ENCODE measurements at places on chromosomes 11 and 22. TPM values are rescaled to one million over a fixed set of nuclear protein-coding genes. Genes with fewer than 3 reads are reported as not detected.
A peak's percentile ranks its signal among the peaks of the same experiment; 100 is the strongest.

GRCh38 chr22:23767303-23767672 is 484 bp downstream of the CHCHD10 start:
- H3K27ac ChIP-seq: peak overlapping the region; percentile 75
- no peaks in the 10 kb centered on the region for H3K36me3 ChIP-seq
- H3K4me3 ChIP-seq: peak overlapping the region; percentile 69
- DNase-seq: no peak
- no peaks in the 10 kb centered on the region for H3K27me3 ChIP-seq

- H3K4me1 ChIP-seq: peaks cover 29% of the 10 kb centered on the region
- peak; percentile 56 for DNase-seq
Observed at GRCh38 chr22:19598054-19598855, 74.0 kb upstream of the CLDN5 start.

- H3K36me3 ChIP-seq: no peaks in the 10 kb centered on the region
- H3K4me3 ChIP-seq: no peak overlapping the region
- no peak for DNase-seq
- H3K27ac ChIP-seq: no peak overlapping the region
Observed at GRCh38 chr11:119772641-119773415, 43.8 kb upstream of the NECTIN1 start.

- H3K27ac ChIP-seq: no peak overlapping the region
- DNase-seq: no peak
- no peaks in the 10 kb centered on the region for H3K36me3 ChIP-seq
- no peaks in the 10 kb centered on the region for H3K4me1 ChIP-seq
Observed at GRCh38 chr22:50599816-50600455, 657 bp upstream of the MAPK8IP2 start.

The ST14 gene
- total RNA-seq: 61.1 TPM

- no peaks in the 10 kb centered on the region for H3K27me3 ChIP-seq
- peak overlapping the region; percentile 59 for H3K27ac ChIP-seq
- no peak for DNase-seq
- H3K4me1 ChIP-seq: peaks cover 30% of the 10 kb centered on the region
Observed at GRCh38 chr11:63491636-63492372, 837 bp upstream of the PLAAT5 start.

- no peaks in the 10 kb centered on the region for H3K27me3 ChIP-seq
- peaks cover 8% of the 10 kb centered on the region for H3K4me1 ChIP-seq
- H3K27ac ChIP-seq: no peak overlapping the region
- H3K36me3 ChIP-seq: no peaks in the 10 kb centered on the region
- H3K4me3 ChIP-seq: no peak overlapping the region
- no peak for DNase-seq
Observed at GRCh38 chr11:96113193-96113681, 189.3 kb upstream of the MTMR2 start.

DNA sequence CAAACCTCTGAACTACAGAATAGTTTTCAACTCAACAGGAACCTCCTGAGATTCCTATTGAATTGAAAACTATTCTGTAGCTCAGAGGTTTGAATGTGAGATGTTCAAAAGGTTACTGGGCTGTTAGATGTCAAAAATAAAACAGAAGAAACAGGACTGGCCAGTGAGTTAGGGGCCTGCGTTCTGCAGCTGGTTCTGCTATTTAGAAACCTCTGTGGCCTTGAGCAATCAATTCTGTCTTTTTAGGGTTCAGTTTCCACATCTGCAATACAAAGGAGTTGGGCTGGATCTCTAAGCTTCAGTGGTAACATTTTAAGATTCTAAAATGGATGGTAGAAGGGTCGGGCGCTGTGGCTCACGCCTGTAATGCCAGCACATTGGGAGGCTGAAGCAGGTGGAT is 55.8 kb downstream of the CLMP start:
- H3K4me1 ChIP-seq: no peaks in the 10 kb centered on the region
- DNase-seq: no peak
- no peaks in the 10 kb centered on the region for H3K27me3 ChIP-seq
- no peak overlapping the region for H3K27ac ChIP-seq
- no peak overlapping the region for H3K4me3 ChIP-seq

DNA sequence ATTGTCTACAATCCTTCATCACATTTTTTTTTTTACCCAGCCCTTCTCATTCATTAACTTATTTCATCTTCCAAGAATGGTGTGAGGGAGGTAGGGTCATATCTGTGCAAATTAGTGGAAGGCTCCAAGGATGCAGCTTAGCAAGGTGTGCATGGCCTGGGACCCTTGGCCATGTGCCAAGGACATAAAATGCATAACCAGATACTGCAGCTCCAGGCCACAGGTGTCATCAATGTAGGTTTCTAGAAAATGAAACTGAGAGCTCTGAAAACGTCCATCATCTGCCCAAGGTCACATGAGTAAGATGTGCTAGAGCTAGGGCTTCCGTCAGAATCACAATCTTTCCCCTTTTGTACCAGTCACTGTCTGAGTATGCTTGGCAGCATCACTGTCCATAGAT is 29.8 kb downstream of the ANKK1 start:
- no peaks in the 10 kb centered on the region for H3K27me3 ChIP-seq
- DNase-seq: no peak
- no peak overlapping the region for H3K4me3 ChIP-seq
- H3K27ac ChIP-seq: no peak overlapping the region

GRCh38 chr11:12806113-12806512 is 131.9 kb downstream of the TEAD1 start:
- no peaks in the 10 kb centered on the region for H3K36me3 ChIP-seq
- no peak overlapping the region for H3K4me3 ChIP-seq
- no peaks in the 10 kb centered on the region for H3K27me3 ChIP-seq
- peak overlapping the region; percentile 51 for H3K27ac ChIP-seq
- no peak for DNase-seq
- peaks cover 39% of the 10 kb centered on the region for H3K4me1 ChIP-seq

The SMC1B gene
- not detected for total RNA-seq

DNA sequence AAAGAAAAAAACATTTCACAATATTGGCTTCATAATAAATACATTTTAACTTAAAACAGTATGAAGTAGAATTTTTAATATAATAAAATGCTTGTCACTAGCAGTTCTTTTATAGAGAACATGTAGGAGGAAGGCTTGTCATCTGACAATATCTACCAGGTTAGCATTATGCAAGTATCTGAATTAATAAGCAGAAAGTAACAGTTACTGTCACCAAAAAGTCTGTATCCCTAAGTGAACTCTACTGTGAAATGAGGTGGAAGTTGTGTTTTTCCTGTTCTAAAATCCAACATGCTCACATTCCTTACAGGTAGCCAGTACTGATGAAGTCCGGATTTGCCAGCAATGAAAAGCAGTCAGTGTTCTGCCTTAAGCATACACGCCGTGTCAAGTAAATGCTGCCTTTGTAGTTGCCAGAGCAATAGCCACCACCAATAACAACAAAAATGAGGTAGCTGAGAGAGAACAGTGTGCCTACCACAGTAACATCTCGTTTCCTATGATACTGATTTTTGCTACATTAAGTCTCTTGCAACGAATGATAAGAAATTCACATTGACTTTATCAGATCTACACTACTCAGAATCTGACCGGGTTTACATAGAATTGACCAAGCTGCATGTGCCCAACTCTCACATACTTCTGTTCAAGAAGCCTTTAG is 95.5 kb downstream of the SIK3 start:
- no peaks in the 10 kb centered on the region for H3K27me3 ChIP-seq
- no peak for DNase-seq
- peaks cover 39% of the 10 kb centered on the region for H3K4me1 ChIP-seq
- H3K36me3 ChIP-seq: no peaks in the 10 kb centered on the region

GRCh38 chr11:14451825-14452224 is 47.8 kb downstream of the COPB1 start:
- H3K36me3 ChIP-seq: peaks cover 33% of the 10 kb centered on the region

The TRIM6 gene
- total RNA-seq: 3.7 TPM

GRCh38 chr11:70358753-70359152 is 39.6 kb upstream of the CTTN start:
- H3K4me3 ChIP-seq: no peak overlapping the region
- H3K36me3 ChIP-seq: peaks cover 99% of the 10 kb centered on the region
- peaks cover 8% of the 10 kb centered on the region for H3K4me1 ChIP-seq
- peak; percentile 58 for DNase-seq
- no peak overlapping the region for H3K27ac ChIP-seq

DNA sequence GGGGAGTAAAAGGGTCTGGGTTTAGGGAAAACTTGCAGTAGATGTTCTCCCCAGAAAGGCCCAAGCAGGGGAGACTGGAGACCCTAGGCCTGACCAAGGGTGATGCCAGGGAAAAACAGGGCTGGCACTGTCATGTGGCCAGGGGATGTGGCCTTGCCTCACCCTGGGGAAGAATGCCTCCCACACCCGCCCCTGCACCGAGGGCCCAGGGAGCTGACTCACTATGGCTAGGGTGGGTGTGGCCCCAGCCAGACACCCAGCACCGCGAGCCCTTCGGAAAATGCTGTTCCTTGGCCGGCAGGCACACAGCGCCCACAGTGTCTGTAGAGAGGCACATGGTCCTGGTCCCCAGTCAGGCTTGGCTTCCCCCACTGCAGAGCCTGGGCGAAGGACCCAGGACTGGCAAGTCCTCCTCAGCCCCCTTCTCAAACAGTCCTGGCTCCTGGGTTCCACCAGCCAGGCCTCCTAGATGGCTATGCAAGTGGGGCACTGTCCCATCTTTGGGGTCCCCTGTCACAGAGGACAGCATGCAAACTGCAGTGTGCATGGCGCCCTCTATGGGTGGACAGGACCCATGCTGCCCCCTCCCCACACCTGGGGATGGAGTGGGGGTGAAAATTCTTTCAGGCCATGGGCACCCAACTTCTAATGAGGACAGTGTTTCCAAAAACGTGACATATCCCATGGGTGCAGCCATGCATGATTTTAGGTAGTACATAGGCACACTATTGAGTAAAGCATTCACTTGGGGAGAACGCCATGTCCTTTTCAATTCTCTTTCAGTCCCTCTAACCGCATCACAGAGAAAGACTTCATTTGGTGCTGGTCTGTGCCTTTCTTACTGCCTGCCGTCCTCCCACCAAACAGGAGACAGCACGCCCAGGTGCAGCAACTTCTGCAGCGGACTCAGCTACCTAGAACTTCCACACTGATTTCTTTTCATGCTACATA is 15.2 kb downstream of the TMPRSS5 start:
- DNase-seq: peak; percentile 68
- H3K27ac ChIP-seq: no peak overlapping the region
- H3K27me3 ChIP-seq: no peaks in the 10 kb centered on the region
- H3K36me3 ChIP-seq: no peaks in the 10 kb centered on the region
- H3K4me3 ChIP-seq: no peak overlapping the region

DNA sequence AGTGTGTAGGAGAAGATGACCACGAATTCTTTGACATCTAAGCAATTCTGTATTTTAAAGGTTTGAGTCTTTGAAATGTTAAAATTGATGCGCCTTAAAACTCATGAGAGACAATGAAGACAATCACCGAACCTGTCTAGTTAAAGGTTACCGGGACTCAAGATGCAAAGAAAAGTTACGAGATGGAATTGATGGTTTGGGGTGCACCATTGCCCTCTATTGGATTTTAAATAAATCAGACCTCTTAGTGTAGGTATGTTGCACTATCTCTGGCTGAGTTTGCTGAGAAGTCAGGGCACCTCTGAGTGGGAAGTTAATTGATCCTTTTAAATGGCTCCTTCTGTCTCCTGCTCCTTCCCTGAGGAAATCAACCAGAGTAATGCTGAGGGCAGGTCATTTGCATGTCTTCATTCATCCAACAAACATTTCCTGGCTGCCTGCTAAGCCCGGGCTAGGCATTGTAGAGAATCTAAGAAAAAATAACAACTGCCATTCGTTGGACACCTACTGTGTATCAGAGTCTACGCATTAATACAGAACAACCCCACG is 19.4 kb upstream of the TMA7B start:
- no peak overlapping the region for H3K4me3 ChIP-seq
- H3K36me3 ChIP-seq: no peaks in the 10 kb centered on the region
- H3K27ac ChIP-seq: no peak overlapping the region
- H3K27me3 ChIP-seq: peaks cover 50% of the 10 kb centered on the region
- H3K4me1 ChIP-seq: no peaks in the 10 kb centered on the region

- H3K27me3 ChIP-seq: peaks cover 55% of the 10 kb centered on the region
- peaks cover 8% of the 10 kb centered on the region for H3K4me1 ChIP-seq
- no peak overlapping the region for H3K4me3 ChIP-seq
- DNase-seq: peak; percentile 77
- no peaks in the 10 kb centered on the region for H3K36me3 ChIP-seq
Observed at GRCh38 chr11:2151500-2152257, 9.3 kb downstream of the INS start.

The SIK2 gene
- 26.3 TPM for total RNA-seq

DNA sequence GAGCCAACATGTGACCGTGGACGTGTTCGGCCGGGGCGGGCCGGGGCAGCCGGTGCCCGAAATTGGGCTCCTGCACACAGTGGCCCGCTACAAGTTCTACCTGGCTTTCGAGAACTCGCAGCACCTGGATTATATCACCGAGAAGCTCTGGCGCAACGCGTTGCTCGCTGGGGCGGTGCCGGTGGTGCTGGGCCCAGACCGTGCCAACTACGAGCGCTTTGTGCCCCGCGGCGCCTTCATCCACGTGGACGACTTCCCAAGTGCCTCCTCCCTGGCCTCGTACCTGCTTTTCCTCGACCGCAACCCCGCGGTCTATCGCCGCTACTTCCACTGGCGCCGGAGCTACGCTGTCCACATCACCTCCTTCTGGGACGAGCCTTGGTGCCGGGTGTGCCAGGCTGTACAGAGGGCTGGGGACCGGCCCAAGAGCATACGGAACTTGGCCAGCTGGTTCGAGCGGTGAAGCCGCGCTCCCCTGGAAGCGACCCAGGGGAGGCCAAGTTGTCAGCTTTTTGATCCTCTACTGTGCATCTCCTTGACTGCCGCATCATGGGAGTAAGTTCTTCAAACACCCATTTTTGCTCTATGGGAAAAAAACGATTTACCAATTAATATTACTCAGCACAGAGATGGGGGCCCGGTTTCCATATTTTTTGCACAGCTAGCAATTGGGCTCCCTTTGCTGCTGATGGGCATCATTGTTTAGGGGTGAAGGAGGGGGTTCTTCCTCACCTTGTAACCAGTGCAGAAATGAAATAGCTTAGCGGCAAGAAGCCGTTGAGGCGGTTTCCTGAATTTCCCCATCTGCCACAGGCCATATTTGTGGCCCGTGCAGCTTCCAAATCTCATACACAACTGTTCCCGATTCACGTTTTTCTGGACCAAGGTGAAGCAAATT is 1.8 kb downstream of the FUT4 start:
- peaks cover 39% of the 10 kb centered on the region for H3K4me1 ChIP-seq
- peak overlapping the region; percentile 100 for H3K27ac ChIP-seq
- no peaks in the 10 kb centered on the region for H3K36me3 ChIP-seq
- DNase-seq: peak; percentile 63
- no peaks in the 10 kb centered on the region for H3K27me3 ChIP-seq

DNA sequence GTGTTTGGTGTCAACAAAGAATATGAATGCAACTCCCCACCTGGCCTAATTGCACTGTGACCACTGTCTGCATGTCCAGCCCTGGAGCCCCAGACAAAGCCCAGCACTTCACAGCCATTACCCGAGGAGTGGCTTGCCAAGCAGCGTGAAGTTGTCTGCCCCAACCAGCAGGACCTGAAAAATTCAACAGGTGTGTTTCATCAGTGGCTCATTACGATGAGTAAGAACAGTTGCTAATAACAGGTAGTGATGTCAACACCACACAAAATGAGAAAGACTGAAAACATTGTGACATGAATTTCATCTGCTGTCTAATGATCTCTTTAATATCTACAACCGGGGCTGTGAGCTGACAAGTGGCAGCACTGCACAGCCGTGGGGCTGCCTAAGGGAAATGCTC is 10.3 kb downstream of the MRPL21 start:
- H3K4me3 ChIP-seq: no peak overlapping the region
- peaks cover 15% of the 10 kb centered on the region for H3K4me1 ChIP-seq
- H3K36me3 ChIP-seq: peaks cover 77% of the 10 kb centered on the region
- DNase-seq: no peak

GRCh38 chr11:121968638-121969037 is 147.4 kb downstream of the BLID start:
- DNase-seq: no peak
- no peak overlapping the region for H3K4me3 ChIP-seq
- H3K36me3 ChIP-seq: no peaks in the 10 kb centered on the region
- no peaks in the 10 kb centered on the region for H3K27me3 ChIP-seq
